ENCODE measurements at places on chromosomes 7 and 10.

GRCh38 chr10:131400513-131400912, 89.0 kb upstream of the TCERG1L start:
- no peak for DNase-seq

DNA sequence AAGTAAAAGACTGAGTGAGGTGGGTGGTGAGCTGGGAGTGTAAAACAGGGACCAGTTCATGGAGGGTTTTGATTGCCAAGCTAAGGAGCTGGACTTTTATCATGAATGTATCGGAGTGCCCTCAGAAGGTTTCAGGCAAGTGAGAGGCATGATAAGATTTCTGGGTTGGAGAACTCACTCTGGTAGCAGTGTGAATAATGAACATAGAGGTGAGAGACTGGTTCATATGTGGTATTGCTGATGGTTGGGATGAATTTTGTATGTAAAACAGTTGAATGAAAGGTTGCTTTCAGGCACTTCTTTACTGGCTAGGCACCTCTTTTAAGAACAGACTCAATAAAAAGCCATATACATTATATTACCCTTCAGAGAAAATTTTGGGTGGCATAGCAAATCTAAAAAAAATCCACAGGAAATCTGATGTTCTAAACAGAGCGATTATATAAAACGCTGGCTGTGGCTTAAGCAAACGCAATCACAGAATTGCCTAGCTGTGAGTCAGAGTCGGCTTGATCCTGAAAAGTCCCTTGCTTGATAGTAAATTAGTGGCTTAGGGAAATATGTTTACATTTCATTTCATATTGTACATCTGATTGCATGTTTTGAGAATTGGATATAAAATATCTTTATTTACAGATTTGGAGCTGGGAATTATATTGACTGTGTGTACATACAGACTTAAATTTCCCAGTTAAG, 92.9 kb upstream of the HDAC9 start:
- DNase-seq = peak; percentile 73

GRCh38 chr10:117137911-117138642, at the start of gene VAX1:
Gene VAX1 (minus strand): TSS chr10:117138270. CDS start chr10:117138056, 214 bp downstream.
- no peak for DNase-seq

- no peak for DNase-seq
These were observed 83.5 kb downstream of the OTUD1 start for GRCh38 chr10:23522345-23522744.

GRCh38 chr10:112844681-112845544, 105.1 kb upstream of the TCF7L2 start:
- no peak for DNase-seq

- no peak for DNase-seq
These were observed 97.1 kb upstream of the TMEM168 start for GRCh38 chr7:112887337-112887736.

DNA sequence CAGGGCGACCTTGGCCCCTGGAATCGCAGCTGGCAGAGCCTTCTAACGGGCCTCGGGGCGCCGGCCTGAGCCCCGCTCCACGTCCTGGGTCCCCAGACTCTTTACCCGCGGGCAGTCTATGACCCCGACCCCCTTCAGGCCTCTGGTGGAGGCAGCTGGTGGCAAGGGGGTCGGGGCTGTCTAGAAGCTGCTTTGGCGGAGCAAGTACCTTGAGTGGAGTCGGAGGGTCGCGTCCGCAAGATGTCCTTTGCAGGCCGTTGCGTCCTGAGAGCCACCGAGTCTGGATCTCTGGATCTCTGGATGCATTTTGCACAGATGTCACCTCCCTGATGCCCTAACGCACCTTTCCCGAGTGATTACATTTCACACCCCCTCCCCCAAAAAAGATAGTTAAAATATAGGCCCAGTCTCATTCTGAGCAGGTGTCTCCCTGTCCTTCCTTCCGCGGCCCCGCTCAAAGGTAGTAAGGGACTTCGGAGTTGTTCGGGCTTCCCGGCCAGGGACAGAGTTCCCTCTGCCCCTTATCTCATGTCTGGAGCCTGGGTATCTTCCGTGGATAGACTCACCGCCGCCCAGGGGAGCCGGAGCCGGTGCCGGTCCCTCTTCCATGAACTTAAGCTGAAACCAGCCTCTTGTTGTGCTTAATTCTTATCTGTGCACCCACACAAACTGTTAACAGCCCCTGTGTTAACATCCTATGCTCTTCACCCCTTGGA, 457 bp downstream of the ACADSB start:
- DNase-seq = no peak

DNA sequence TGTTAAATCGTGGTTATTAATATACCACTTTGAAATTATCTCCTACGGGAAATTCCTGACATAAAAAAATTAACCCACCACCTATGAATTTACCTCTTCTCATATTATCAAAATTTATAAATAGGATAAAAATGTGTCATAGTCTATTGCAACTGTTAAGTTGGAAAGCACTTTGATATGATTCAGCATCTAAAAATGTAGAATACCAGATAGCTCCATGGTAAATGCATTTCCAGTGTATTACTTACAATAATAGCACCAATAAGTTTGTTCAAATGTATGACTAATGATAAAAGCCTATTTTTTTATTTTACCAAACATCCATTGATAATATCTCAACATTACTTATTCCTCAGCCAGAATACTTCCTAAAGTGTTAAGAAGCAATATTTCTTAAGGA, 13.6 kb upstream of the KCND2 start:
- DNase-seq = no peak

DNA sequence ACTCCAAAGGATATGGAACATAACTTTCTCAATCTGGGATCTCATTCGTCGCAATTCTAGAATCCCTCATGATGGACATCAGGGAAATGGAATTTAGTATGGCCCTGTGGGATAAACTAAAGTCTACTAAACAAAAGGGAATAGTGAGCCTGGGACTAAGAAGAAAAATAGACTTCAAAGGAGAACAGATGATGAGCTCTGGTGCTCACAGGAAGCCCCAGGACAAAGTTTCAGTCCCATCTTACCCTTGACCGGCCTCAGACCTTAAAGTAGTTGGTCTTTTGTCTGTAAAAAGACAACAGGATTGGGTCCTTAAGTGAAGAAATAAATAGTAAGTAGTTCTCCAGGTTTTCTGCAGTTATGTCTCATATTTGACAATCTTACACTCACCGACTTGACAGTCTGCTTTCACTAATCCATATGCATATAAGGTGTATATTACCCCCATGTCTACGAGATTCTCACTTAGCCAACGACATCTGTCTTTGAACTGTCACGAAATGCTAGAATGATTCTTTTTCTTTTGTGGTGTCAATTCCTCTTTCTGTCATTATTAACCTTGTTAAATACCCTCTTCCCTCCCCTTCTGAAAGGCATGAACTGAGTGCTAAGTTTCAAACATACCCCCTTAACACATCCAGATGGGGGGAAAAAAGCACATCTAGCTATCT, 10.9 kb upstream of the IKZF1 start:
- no peak for DNase-seq

DNA sequence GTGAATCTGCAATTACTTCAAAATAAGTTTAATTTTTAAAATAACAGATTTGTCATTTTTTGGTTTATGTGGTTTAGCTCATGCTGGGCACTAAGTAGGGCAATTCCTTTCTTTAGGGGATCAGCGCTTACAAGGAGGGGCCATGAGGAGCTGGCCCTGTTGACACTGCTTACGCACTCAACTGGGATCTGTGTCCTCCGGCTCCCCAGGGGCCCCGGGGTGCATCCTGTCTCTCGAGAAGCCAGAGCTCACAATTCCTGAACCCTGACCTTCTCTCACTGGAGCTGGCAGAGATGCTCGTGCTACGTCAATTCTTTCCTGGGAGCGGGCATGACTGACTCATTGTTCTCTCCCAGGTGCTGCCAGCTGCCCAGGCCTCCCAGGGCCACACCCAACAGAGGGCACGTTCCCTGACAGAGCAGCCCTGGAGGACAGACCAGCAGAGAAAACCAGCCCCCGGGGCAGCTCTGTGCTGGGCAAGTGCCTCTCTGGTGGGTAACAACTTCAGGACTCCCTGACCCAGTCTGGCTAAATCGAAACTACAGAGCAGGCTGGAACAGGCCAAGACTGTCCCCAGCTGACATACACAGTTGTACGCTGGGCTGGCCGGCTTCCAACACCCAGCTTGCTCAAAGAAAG, 36.8 kb downstream of the CTBP2 start:
- DNase-seq = no peak

GRCh38 chr10:124657806-124658205, 86.4 kb downstream of the FAM53B start:
- no peak for DNase-seq

- no peak for DNase-seq
These were observed 61.7 kb upstream of the NPTX2 start for GRCh38 chr7:98555403-98555802.

GRCh38 chr10:21499701-21500577, 25.5 kb downstream of the SKIDA1 start:
- no peak for DNase-seq

DNA sequence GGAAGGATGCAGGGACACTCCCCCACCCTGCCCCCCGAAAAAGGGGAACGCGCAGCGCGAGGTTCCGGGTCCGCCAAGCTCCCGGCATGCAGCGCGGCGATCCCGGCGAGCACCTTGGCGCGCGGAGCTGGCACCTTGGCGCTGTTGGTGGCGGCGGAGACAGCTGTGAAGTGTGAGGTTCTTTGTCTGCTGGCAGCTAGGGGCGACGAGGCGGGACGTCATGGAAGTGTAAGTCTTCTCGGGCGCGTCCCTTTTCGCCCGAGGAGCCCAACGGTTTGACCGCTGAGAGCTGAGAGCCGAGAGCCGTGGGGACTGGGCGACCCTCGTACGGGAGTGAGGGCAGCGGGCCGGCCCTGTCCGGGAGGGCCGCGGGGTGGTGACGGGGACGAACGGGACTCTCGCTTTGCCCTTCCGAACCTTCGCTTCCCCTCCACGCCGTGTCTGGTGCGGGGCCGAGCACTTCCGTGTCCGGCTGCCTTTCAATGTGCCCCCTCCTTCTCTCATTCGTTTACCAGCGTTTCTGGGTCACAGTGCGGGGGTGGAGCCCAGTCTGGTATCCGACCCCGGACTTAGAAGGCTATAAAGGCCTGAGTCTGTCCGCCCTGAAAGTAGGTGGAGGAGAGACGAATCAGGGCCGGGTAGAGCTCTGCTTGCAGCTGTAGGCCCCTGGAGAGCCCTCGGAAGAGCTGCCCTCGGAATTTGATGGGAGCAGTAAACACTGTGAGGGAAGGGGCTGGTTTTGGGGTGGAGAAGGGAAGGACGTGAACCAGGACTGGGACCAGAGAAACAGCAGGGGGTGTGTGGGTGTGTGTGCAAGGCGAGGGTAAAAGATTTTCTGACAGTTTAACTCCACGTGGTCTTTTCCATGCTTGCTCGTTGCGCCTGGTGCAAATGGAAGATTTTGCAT, at the start of gene CRCP:
Gene CRCP (plus strand): TSS at position 105 of the 907 bp plus-strand sequence. CDS start 116 bp downstream, at position 221.
- peak; percentile 32 for DNase-seq

GRCh38 chr10:114002422-114002821, 41.2 kb upstream of the ADRB1 start:
- DNase-seq = no peak

- DNase-seq = no peak
These were observed 55.4 kb upstream of the IGFBP3 start for GRCh38 chr7:45976485-45976856.

- DNase-seq = no peak
These were observed 1.9 kb downstream of the LRRC20 start for GRCh38 chr10:70380350-70381135.

DNA sequence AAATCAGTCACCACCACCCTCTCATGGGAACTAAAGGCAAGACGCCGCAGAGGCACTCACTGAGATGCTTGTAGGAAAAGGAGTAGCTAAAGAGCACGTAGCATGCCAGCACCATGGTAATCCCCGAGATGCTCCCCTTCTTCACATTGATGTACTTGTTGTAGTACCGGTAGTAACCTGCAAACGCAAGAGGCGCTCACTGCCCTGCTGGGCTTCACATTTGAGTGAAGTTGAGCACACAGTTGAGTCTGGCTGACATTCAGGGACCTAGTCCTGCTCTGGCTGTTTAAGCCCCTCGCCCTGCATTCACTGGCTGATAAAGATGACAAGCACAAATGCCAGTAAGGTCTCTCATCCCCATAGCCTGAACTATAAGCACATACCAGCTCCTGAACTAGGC, 6.9 kb downstream of the ATP5MF start:
- no peak for DNase-seq

- DNase-seq = no peak
These were observed 295.7 kb upstream of the ZMIZ1 start for GRCh38 chr10:78772986-78773530.

- DNase-seq = no peak
These were observed 36.3 kb downstream of the ASB13 start for GRCh38 chr10:5630112-5630436.

DNA sequence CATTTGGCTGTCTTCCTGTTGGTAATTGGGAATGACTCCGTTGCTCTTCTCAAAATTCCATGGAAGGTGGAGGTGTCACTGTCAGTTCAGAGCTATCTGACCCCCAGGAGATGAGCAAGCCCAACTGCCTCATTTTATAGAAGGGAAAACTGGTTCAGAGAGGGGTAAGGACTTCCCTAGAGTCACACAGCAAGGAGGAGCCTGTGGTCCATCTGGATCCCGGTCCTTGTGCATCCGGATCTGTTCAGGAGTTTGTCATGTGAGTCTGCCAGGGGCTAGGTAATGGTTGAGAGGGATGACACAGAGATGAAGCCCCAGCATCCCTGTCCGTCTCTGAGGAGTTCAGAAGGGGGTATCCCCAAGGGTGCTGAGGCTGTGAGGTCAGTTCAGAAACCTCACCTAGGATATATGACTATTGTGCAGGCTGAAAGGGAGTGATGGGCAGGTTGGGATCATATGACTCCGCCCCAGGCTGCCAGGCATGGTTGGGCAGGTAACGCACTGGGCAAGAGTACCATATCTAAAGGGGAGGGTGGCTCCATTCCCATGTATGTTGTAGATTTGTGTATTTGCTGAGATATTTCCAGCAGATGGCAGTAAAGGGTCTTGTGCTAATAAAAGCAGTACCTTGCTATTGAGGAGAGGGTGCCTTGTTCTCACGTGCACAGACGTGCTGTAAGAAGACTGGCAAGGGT, 16.0 kb upstream of the SLC29A3 start:
- peak; percentile 26 for DNase-seq

GRCh38 chr10:8987712-8988111, 933.2 kb downstream of the GATA3 start:
- DNase-seq = no peak

DNA sequence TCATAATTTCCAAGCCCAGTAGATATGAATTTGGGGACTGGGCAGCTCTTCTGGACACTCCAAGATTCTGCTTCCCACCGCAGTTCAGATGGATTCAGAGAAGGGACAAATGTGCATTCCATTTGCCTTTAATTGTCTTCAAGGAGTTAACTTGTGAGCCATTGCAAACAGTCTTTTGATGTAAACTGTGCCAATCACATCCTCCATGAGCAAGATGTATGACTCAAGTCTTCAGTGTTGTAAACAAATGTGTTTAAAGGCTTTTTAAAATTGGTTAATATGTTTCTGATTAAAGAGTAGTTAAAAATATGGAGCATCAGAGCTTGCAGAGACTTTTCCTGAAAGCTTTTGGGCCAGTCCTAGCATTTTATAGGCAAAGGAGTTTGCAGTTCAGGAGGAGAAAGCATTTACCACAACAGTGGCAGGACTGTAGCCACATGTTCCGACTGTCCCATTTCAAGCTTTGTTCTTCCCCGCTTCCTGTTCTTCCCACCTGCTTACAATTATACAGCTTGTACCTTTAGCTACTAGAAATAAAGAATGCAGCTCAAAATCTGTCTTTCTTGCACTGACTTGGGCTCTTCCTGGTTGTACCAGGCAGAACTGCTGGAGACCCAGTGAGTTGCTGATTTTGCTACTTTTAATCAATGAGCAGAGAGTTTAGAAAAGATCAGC, 6.2 kb downstream of the SLC18A2 start:
- DNase-seq = no peak

- DNase-seq = no peak
These were observed 4.4 kb downstream of the RASSF4 start for GRCh38 chr10:44963772-44964633.

All from amniotic stem cell (primary cell).